ENCODE measurements at places on chromosomes 4 and X.

DNA sequence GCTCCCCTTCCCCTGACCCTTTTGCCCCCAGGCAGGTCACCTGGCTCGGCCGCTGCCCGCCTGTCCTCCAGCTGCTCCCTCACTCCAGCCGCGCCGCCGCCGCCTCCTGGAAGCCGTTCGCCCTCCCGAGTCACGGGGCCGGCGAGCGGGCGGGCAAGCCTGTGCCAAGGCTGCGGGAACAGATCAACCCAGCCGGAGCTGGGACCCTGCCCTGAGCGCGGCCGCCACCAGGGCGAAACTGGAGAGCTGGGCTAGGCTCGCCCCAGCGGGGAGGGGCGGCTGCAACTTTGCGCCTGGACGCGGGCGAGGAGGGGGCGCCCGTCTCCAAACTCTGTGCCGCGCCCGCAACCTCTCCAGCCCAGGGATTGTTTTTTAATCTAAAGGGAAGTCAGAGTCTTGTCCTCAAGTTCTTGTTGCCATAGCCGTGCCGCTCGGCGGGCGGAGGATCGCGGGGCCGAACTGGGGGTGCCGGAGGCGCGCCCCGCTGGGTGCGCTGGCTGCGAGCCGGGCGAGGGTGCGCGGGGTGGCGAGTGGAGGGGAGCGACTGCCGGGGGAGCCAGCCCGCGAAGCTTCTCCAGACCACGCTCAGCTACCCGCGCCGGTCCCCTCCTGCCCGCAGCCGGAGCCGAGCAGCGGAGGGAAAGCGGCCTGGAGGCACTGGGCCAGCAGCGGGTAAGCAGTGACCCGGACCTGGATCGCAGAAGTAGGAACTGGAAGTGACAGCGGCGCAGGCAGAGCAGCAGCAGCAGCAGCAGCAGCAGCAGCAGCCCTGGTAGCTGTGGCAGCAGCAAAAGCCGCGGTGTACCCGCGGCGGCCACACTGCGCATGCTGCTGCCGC, 13.4 kb downstream of the ARHGEF6 start:
- DNase-seq = no peak

DNA sequence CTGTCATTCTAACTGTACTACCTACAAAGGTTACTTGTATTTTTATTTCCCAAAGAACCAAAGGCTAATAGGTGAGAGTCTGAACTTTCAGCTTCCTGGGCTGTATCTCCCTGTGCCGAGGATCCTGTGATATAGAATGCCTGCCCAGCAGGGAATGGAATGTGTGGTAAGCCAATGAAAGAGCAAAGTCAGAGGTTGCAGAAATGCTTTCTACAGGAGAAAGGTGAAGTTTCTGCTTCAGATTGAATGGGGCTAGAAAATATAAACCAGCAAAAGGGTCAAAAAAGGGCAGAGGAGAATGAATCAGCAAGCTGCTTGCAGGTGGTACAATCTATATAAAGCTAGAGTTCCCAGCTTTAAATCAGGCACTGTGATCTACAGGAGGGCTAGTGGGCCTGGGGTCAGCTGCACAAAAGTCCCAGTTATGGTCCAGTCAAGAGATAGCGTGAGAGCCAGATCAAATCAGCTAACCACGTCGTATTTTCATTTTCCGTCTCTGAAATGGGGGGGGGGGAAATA, 146.1 kb downstream of the DCTD start:
- no peak for DNase-seq

- no peak for DNase-seq
These were observed 29.1 kb upstream of the DKK2 start for GRCh38 chr4:107065201-107065600.

- no peak for DNase-seq
These were observed 98.5 kb upstream of the FAM9C start for GRCh38 chrX:13142891-13143290.

- no peak for DNase-seq
These were observed 517.7 kb upstream of the GALNT7 start for GRCh38 chr4:172650758-172651530.

- DNase-seq = no peak
These were observed 70.5 kb downstream of the AFF1 start for GRCh38 chr4:87005369-87005689.

GRCh38 chr4:54517781-54518444, 139.8 kb upstream of the KIT start:
- DNase-seq = no peak

GRCh38 chr4:105236202-105236915, 89.7 kb downstream of the TET2 start:
- no peak for DNase-seq

GRCh38 chr4:51909236-51909703, 66.3 kb downstream of the DCUN1D4 start:
- no peak for DNase-seq

DNA sequence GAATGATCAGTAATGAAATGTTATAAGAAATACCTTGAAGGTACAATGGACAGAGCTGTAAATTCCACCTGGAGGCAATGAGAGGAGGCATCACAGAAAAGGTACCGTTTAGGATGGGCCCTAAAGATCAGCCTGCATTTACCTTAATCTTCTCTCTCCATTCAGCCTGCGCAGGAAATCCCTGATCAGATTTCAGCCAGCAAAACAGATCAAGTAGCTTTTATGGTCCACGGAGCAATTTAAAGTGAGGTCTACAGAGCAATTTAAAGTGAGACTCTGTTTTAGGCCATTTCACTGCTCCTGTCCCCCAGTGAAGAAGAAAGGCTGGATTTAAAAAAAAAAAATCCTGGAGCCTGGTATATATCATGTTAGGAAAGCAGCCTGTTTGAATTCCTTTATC, 195.1 kb upstream of the VCX start:
- no peak for DNase-seq

DNA sequence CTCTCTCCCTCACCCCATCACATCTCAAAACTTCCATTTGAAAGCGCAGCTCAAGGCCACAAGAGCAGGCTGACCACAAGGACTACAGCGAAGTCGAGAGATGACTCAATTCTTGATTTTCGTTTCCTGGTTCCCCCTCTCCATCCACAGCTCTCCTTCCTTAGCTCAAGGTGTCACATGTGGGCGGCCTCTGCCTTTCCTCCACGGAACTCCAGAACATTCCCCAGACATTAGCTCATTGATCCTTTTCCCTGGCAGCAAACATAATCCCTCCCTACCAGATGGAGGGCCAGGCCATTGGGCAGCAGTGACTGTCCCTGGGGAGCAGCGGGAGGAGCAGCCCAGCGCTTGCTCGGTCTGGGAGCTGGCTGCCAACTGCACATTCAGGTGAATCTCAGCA, 56.3 kb downstream of the CCDC149 start:
- DNase-seq = no peak

GRCh38 chr4:79425586-79425985, 17.6 kb upstream of the GK2 start:
- no peak for DNase-seq

- no peak for DNase-seq
These were observed 66.0 kb upstream of the TENM3 start for GRCh38 chr4:182177166-182177565.

- no peak for DNase-seq
These were observed 268.2 kb upstream of the TEX13A start for GRCh38 chrX:105488716-105489115.

DNA sequence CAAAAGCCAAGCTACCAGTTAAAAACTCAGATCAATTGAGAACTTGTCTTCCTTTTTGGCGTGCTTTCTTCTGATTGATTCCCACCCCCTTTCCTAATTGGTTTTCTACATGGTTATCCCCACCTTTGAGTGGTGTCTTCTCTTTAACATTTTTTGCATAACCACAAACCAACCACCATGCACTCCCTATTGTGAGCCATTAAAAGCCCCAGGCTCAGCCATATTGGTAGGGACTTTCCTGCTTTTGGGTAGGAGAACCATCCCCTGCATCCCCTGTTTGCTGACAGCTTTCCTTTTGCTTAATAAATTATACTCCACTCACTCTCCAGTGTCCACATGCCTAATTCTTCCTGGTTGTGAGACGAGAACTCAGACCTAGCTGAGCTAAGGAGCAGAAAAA, 1651.4 kb upstream of the IGFBP7 start:
- no peak for DNase-seq

DNA sequence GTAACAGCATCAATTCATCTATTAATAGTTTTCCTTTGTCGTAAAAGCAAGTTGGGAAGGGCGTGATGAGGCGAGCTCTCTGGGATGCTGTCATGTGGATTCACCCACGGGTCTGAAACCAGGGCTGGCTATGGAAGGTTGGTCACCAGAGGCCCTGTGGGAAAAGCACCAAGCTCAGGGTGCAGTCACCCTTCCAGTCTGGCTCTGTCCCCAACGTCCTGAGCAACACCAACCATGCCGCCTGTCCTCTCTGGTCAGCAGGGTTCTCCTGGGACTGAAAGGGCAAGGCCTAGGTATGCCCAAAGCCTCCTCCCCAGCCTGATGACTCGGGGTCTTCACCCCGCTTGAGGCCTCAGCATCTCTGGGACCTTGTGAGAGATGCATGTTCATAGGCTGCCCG, 97.2 kb upstream of the MSX1 start:
- DNase-seq = no peak

- DNase-seq = no peak
These were observed 107.2 kb upstream of the TBL1X start for GRCh38 chrX:9357518-9358114.
